ENCODE measurements at places on chromosomes 5 and 9.

- DNase-seq, result no peak
- no peak overlapping the region for H3K4me3 ChIP-seq
- H3K36me3 ChIP-seq, result no peaks in the 10 kb centered on the region
- H3K27me3 ChIP-seq, result no peaks in the 10 kb centered on the region
- H3K27ac ChIP-seq, result no peak overlapping the region
Measured at GRCh38 chr5:136425921-136426320, 60.6 kb upstream of the TRPC7 start.

GRCh38 chr5:172758077-172758833 is 12.7 kb downstream of the DUSP1 start:
- H3K4me1 ChIP-seq, result no peaks in the 10 kb centered on the region
- H3K27ac ChIP-seq, result no peak overlapping the region
- H3K36me3 ChIP-seq, result no peaks in the 10 kb centered on the region
- no peak for DNase-seq

DNA sequence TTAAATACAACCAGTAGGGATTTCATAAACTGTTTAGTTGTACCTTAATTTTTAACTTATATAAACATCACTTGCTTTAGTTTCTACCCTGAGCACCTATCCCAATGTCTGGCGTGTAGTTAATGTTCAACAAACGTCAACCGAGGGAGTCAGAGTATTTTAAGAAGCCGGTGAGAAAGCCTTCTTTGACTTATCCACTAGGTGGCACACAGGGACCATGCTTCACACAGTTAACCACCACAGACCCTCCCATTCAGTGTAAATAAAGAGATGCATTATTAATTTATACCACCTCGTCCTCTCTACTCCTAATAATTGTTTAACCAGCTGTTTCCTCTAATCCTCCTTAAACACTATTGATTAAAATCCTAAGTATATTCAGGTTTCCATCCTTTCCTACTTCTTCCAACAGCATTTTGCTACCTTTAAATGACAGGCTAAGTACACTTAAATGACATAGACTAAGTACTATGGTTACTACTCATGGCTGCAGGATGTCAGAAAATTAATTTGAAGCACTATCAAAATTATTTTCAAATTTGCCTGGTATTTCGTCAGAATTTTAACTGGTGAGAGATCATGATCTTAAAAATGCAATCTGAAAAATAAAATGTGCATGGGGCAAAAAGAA is 2.3 kb downstream of the HAPLN1 start:
- no peak overlapping the region for H3K4me3 ChIP-seq
- peaks cover 30% of the 10 kb centered on the region for H3K27me3 ChIP-seq
- no peak overlapping the region for H3K27ac ChIP-seq
- H3K4me1 ChIP-seq, result peaks cover 15% of the 10 kb centered on the region

- H3K27ac ChIP-seq, result no peak overlapping the region
- no peaks in the 10 kb centered on the region for H3K27me3 ChIP-seq
- no peaks in the 10 kb centered on the region for H3K4me1 ChIP-seq
- H3K4me3 ChIP-seq, result no peak overlapping the region
Measured at GRCh38 chr9:88370346-88370745, 17.9 kb upstream of the SPIN1 start.

- peaks cover 4% of the 10 kb centered on the region for H3K4me1 ChIP-seq
- no peak for DNase-seq
- H3K4me3 ChIP-seq, result peak within 1 kb of the TSS; percentile 57
- peaks cover 45% of the 10 kb centered on the region for H3K27me3 ChIP-seq
- no peaks in the 10 kb centered on the region for H3K36me3 ChIP-seq
Measured at GRCh38 chr9:38423973-38424843, at the start of gene IGFBPL1. Gene IGFBPL1, minus strand, starts transcription at chr9:38424454. Its CDS starts 30 bp downstream, at chr9:38424424.
